ENCODE measurements at places on chromosomes 1 and 21. TPM values are rescaled to one million over a fixed set of nuclear protein-coding genes. Genes with fewer than 3 reads are reported as not detected.

DNA sequence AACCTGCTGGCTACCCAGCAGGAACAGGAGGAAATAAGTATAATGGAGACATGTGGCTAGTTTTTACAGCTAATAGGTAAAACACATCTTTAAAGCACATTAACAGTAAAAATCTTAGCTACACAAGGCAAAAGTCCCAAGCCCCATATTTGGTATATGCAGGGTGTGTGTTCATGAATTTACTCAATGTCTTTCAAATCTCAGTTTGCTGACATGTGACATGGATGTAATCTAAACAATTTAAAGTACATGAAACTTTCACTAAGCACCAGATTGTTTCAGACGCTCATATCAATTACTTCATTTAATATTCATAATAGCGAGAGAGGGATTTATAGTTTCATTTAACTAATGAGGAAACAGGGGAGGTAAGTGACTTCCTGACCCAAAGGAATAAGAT lies 3.9 kb downstream of the TACSTD2 start:
- peak overlapping the region; percentile 89 for H3K4me3 ChIP-seq
- H3K4me1 ChIP-seq, result peaks cover 32% of the 10 kb centered on the region
- H3K36me3 ChIP-seq, result no peaks in the 10 kb centered on the region
- no peak for DNase-seq

GRCh38 chr1:173669491-173669941 lies at the start of gene ANKRD45:
Gene ANKRD45 (minus strand): TSS chr1:173669851. CDS start chr1:173659418, 10,433 bp downstream.
- no peaks in the 10 kb centered on the region for H3K27me3 ChIP-seq
- H3K4me3 ChIP-seq, result no peak within 1 kb of the TSS
- DNase-seq, result no peak
- H3K27ac ChIP-seq, result no peak within 1 kb of the TSS
- no peaks in the 10 kb centered on the region for H3K36me3 ChIP-seq

GRCh38 chr1:233138788-233139585 lies 156.5 kb downstream of the PCNX2 start:
- H3K27ac ChIP-seq, result no peak overlapping the region
- H3K4me3 ChIP-seq, result no peak overlapping the region
- H3K27me3 ChIP-seq, result no peaks in the 10 kb centered on the region
- no peak for DNase-seq
- H3K4me1 ChIP-seq, result no peaks in the 10 kb centered on the region

DNA sequence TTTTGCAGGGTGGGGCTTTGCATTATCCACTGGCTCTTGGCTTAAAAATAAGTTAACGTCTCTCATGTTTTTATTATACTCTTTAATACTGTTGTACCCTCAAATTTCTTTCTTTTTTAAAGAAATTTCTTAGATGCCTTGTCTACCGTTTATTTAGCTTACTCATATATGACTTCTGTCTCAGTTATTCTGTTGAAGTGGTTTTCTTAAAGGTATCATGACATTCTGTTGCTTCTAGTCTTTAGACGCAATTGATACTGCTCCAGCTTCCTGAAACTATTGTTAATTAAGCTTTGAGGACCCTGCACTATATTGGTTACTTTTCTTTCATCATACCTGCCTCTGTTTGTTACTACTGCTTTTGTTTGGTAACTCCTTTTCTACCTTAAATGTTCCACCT lies 11.7 kb downstream of the PKN2 start:
- H3K27ac ChIP-seq, result no peak overlapping the region
- no peaks in the 10 kb centered on the region for H3K36me3 ChIP-seq
- no peaks in the 10 kb centered on the region for H3K27me3 ChIP-seq

DNA sequence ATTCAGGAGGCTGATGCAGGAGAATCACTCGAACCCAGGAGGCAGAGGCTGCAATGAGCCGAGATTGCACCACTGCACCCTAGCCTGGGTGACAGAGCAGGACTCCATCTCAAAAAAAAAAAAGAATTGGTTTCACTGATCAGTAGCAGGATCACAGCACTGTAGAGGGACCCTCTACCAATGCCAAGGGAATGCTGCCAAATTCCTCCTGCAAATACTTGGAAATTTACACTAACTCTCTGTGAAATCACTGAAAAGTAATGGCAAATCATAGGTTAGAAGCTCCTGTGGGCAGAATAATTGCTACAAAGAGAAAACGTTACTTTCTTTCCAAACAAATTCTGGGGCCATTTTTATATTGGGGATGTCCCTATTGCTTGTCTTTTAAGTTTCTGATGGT lies 6.7 kb upstream of the GPR25 start:
- H3K4me3 ChIP-seq, result no peak overlapping the region
- H3K27me3 ChIP-seq, result no peaks in the 10 kb centered on the region
- no peaks in the 10 kb centered on the region for H3K4me1 ChIP-seq
- no peak for DNase-seq
- H3K27ac ChIP-seq, result no peak overlapping the region

DNA sequence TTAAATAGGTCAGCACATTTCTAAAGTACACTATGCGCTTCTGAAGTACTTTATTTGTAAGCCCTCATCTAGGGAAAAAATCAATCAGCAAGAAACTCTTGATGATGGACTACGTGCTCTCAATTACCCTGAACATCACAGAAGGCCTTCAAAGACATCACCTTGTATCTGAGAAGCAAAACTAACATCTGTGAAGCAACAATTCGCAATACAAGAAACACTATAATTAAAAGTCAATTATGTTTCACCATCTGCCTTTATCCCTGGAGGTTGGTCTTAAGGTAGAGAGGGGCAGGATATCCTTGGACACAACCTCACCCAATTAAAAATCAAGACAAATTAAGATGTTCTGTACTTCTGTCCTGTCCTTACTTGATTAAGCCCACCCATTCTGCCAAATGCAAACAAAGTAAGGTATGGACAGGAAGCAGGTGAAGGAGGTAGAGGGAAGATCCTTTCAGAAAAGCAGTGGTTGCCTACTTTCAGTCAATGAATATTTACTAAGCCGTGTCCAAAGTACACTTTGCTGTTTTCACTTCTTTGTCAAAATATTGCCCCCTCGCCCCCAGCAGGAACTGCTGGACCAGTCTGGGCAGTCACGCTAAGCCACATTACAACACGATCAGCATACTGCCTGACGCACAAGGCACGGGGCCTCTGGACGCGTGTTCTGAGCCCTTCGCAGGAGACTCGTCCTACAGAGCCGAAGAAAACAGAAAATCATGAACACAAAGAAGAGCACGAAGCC lies 887 bp downstream of the SLC19A2 start:
- H3K4me1 ChIP-seq, result peaks cover 51% of the 10 kb centered on the region
- no peaks in the 10 kb centered on the region for H3K36me3 ChIP-seq
- no peaks in the 10 kb centered on the region for H3K27me3 ChIP-seq
- peak overlapping the region; percentile 98 for H3K27ac ChIP-seq
- peak; percentile 66 for DNase-seq

TRPM2 gene
- total RNA-seq, result 11.0 TPM

DNA sequence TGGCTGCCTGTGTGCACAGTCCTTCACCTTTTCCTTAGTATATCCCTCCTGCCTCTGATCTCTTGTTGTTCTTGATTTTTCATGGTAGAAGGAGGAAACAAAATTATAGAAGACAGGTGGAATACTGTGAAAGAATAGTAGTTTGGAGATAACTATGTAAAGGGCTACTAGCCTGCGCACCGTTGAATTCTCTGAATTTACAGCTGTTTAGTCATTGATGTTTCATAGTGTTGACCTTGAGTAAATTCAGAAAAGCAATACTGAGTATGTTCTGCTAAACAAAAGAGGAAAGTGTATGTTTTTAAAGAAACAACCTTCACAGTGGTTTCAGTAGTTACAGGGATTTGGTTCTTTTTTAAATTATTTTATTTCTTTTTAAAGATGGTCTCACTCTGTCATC lies 18.1 kb downstream of the CAMTA1 start:
- DNase-seq, result no peak
- H3K27me3 ChIP-seq, result no peaks in the 10 kb centered on the region
- no peak overlapping the region for H3K4me3 ChIP-seq

GRCh38 chr21:32559006-32559610 lies 26.2 kb downstream of the TCP10L start:
- H3K27me3 ChIP-seq, result no peaks in the 10 kb centered on the region
- no peak overlapping the region for H3K4me3 ChIP-seq
- DNase-seq, result no peak
- no peak overlapping the region for H3K27ac ChIP-seq
- H3K36me3 ChIP-seq, result no peaks in the 10 kb centered on the region
- peaks cover 6% of the 10 kb centered on the region for H3K4me1 ChIP-seq
